ENCODE measurements at places on chromosomes 1 and 21. TPM values are rescaled to one million over a fixed set of nuclear protein-coding genes. Genes with fewer than 3 reads are reported as not detected.

HOOK1 gene
- not detected for total RNA-seq

CHAF1B gene
- total RNA-seq: 4.7 TPM

SMIM1 gene
- total RNA-seq: 0.90 TPM

LCE1D gene
- total RNA-seq: not detected

SLC25A24 gene
- 20.4 TPM for total RNA-seq

IFI44 gene
- 2.7 TPM for total RNA-seq

CFHR2 gene
- not detected for total RNA-seq

ERVH48-1 gene
- total RNA-seq: under 0.01 TPM

F5 gene
- total RNA-seq: not detected

ENTREP3 gene
- total RNA-seq: 1.4 TPM

ELAPOR1 gene
- total RNA-seq: 0.28 TPM

C1orf185 gene
- total RNA-seq: not detected

LRRC3 gene
- under 0.01 TPM for total RNA-seq

MROH9 gene
- not detected for total RNA-seq

KCND3 gene
- under 0.01 TPM for total RNA-seq

GABPA gene
- 17.0 TPM for total RNA-seq

Data from IMR-90 (cell line).